ENCODE measurements at places on chromosomes 2 and 18.

GRCh38 chr2:113273027-113273551, 5.6 kb downstream of the PAX8 start:
- DNase-seq, result no peak

- DNase-seq, result peak; percentile 39
Measured at GRCh38 chr2:208369091-208369490, 37.5 kb upstream of the PTH2R start.

DNA sequence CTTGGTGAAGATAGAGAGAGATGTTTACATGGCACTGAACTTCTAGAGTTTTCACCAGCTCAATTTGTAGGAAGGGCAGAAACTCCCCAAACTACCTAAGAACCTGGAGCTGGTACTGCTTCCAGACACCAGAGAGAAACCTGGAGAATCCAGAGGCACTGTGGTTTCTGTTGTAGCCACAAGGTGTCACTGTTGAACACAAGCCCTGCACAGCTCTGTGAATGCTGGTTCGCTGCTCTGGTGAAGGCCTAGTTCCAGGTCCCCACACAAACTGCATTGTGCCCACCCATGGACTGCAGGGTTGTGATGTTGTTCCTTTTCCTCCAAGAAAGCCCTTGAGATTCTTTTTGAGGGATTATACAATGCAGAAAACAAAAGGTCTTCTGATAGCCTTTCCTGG, 150.5 kb upstream of the HS6ST1 start:
- DNase-seq, result no peak

DNA sequence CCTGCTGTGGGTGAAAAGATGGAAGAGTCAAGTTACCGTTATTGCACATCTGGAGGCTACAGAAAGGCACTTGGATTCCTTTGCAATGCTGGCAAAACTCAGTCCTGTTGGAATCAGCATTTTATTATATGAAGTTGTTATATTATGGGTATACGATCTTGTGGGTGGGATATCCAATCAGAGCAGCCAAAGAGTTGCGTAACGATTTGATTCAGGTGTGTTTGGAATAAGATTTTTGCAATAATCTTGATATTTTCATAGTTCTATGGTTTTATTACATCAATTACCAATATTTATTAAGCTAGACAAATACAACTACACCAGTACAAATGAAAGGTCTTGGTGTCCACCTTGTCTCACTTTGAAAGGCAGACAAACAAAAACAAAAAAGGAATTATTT, 57.9 kb upstream of the SOS1 start:
- DNase-seq, result no peak

- DNase-seq, result no peak
Measured at GRCh38 chr2:27727257-27727656, 44.3 kb upstream of the MRPL33 start.

GRCh38 chr18:63774511-63774910, 707 bp upstream of the SERPINB7 start:
- peak; percentile 34 for DNase-seq

GRCh38 chr18:36176177-36176584, 11.1 kb upstream of the MOCOS start:
- DNase-seq, result no peak

DNA sequence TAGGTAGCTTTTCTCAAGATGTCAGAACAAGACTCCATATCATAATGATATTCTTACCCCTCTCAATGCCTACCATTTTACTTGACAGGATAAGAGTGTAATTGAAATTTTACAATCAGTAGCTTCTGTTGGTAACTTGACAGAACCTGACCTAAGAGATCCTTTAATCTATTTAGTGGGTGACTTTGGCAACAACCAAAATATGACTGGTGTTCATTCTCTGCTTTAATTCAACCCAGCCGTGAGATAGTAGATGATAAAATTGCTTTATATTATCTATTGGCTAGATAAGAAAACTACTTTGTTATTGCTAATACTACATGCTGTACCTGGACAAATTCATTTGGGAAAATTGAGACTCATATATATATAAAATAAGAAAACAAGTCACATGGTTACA, 770.2 kb upstream of the NXPH2 start:
- DNase-seq, result no peak

DNA sequence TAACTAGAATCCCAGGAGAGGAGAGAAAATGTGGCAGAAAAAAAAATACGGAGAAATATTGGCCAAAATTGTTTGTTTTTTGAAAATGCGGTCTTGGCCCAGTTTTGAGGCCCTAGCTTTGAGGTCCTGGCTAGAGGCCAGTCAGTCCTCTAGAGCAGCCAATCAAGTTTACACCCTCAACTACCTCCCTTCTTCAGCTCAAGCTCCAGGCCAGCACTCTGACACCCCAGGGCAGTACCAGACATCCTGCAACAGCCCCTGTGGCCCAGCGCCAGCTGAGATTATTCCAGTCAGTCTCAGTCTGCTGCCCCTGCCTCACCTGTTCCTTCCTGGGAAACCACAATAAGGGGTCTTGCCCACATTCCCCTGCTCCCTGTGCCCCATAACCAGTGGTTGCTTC, 107.7 kb downstream of the UGGT1 start:
- no peak for DNase-seq

- peak; percentile 36 for DNase-seq
Measured at GRCh38 chr18:51391731-51392130, 194.2 kb upstream of the MEX3C start.

DNA sequence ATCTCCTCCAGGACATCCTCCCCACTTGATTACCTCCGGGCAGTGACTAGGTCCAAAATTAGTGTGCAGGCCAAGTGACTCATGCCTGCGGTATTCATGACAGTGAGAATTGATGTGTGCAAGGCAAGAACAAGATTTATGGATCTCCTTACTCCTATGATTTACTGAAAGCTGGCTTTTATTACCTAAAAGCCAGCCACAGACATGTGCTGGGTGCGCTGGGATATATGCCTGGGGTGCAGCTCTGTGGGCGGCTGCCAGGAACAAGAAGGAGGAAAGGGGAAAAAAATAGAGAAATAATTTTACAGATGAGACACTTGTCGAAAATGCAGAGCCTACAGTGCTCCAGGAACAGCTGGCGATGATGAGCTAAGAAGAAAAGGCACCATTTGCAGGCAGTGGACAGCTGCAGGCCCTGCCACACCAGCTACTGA, 359.3 kb downstream of the CMPK2 start:
- DNase-seq, result peak; percentile 3

DNA sequence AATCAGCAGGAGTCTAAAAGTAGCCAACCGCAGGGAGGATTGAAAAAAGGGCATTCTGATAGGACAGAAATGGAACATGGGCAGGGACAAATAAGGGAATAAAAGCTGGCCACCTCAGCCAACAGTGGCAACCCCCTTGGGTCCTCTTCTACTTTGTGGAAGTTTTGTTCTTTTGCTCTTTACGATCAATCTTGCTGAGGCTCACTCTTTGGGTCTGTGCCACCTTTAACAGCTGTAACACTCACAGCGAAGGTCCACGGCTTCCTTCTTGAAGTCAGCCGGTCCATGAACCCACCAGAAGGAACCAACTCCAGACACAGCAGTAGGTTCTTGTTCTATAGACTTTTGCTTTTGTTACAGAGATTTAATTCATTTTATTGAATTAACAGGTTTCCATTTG, 285.4 kb upstream of the CDH20 start:
- no peak for DNase-seq

- no peak for DNase-seq
Measured at GRCh38 chr2:218375212-218375611, 6.9 kb upstream of the SLC11A1 start.

DNA sequence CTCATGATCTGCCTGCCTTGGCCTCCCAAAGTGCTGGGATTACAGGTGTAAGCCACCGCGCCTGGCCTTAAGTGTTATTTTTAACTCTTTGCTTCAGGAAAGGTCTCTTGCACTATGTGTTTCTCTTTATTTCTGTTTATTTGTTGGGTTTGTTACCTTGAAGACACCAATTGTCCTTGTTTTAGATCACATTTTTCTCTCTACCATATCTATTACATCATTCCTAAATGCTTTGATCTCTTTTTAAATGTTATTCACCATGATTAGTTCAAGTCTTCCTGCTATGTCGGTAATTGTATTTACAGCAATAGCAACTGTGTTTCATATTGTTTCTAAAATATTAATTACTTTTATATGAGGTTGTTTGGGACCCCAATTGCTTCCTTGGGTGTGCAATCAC, 77.7 kb downstream of the CDC42EP3 start:
- no peak for DNase-seq

DNA sequence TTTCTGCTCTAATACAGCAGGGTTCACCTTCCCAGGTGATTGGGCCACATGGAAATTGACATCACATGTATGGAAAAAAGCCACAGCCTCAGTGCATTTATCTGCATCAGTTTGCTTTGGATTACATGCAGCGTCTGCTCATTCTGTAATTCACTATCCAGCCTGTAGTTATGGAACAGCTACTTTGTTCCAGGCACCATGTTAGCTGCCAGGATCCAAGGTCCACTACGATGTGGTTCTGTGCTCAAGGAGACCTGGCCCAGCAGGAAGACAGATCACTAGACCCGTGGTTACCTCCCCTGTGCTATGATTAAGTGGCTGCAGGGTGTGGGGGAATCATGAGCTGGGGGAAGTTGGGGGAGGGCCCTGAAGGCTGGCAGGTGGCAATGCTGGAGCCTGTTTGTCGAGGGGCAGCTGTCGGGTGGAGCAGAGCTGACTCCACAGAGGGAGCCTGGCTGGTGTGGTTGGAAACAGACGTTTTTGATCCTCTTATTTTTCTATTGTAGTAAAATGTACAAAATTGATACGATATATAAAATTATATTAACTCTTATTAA, 58.6 kb downstream of the TSHZ1 start:
- DNase-seq, result no peak

GRCh38 chr18:76928179-76928868, 106.0 kb downstream of the ZNF236 start:
- DNase-seq, result no peak

GRCh38 chr2:179298666-179299065, 34.0 kb upstream of the SESTD1 start:
- DNase-seq, result no peak

DNA sequence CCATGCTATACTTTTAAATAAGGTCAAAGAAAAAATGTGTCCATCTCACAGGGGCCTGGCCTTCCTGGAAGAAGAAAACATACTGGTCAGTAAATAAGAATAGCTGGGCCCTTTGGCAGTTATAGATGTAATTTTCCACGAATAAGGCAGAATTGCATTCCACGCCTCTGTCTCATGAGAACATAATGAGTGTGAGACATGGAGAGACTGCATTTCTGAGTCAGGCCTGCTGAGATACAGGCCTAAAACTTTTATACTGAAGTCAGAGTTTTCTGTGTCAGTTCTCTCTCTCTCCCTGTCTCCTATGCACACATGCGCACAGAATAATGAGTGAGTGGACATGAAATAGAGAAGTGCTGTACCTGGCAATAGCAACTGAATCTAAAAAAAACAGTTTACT, 20.4 kb upstream of the IL1R1 start:
- peak; percentile 68 for DNase-seq

DNA sequence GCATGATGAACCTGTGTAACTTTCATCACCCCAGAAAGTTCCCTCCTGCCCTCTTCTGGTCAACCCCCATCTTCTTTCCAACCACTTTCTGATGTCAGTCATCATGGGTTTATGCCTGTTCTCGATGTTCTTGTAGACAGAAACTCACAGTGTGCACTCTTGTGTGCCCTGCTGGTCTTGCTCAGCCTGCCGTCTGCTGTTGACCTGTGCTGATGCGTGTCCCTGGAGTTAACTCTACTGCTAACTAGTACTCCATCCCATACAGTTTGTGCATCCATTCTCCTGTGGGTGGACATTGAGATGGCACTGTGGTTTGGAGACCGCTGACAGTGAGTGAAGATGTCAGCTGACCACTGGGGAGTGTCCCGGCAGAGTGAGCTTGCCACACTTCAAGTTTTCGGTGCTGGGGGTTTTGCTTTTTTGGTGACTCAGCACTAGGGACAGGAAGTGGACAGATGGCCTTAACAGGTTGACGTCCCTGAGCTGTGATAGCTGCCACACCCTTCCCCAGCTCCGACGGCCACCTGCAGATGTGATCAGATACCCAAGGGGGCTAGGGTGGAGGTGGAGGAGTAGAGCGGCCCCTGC, 14.8 kb downstream of the KLHL29 start:
- no peak for DNase-seq

Data from mammary epithelial cell (primary cell).